ENCODE measurements at places on chromosomes 2 and 18.

DNA sequence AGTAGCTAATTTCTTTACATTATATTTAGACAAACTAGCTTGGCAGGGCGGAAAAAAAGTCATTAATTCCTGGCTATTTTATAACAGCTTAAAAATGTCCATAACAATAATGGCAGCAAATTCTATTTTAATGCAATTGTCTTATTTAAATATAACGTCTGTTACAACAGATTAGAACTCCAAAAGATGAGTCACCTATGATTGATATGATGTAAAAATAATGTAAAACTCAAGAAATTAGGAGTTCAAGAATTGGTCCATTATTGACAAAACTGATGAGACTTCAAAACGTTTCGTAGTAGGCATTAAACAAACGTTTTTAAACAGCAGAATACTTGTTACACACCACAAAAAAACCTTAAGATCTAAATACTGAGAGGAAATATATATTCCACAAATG is 2.7 kb downstream of the XPO1 start:
- no peak for DNase-seq

GRCh38 chr2:42092084-42092996 is 44.5 kb downstream of the PKDCC start:
- DNase-seq, result no peak

DNA sequence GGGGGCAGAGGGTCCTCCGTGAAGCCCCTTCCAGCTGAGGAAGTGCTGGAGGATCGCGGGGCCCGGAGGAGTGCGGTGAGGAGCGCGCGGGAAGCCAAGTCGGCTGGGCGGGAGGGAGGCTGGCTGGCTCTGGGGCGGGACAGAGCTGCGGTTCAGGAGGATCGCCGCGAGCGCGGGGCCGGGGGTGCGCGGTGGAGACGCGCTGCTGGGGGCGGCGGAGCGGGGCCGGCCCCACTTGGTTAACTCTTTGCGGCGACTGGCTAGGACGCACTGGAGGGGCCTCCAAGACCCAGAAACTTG is 464 bp downstream of the CYBRD1 start:
- DNase-seq, result no peak

DNA sequence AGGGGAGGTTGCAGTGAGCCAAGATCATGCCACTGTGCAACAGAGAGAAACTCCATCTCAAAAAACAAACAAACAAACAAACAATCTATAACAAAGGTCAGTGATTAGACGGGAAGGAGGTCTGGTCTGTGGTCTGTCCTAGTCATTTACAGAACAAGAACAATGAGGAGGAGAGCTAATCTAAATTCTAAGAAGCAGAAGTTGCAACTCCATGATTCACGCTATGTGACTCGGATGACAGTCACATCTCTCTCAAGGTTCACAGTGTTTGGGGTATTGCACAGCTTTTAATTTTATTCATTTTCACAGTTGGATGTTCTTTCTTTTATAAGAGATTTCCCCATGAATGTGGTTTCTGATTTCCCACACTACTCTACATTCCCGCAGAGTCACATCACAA is 218.7 kb upstream of the PIEZO2 start:
- DNase-seq, result no peak

GRCh38 chr18:74745633-74746403 is 148.1 kb downstream of the ZNF407 start:
- no peak for DNase-seq

GRCh38 chr2:43877782-43878464 is 39.2 kb downstream of the ABCG8 start:
- DNase-seq, result peak; percentile 34

DNA sequence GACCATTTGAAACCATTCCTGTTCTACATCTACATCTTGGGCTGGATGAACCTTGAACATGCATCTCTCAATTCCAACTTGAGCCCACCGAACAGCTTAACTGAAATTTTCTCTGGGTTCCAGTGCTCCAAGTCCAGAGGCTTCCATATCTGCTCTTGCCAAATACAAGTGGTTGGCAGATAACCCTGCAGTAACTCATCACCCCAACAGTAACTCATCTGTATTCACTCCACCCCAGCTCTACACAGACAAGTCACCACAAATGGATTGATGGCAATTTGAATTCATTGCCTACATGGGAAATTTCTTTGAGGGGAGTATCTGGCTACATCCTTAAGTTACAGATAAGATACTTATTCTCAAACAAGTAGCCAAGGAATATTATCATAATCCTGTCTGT is 502.4 kb upstream of the TNP1 start:
- DNase-seq, result no peak

DNA sequence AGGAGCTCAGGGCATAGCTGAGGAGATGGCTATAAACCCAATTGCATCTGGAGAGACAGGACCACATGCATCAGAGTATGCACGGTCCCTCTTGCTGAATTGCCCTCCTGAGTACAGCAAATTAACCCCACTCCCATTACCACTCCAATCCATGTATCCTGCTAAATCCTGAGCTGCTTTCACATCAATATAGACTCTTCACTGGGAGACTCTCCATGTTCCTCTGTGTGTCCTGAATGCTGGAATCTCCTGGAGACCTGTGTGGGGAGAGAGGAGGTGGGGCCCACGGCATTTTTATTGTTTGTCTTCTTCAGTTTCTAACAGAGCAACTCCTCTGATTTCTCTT is 41.6 kb downstream of the THNSL2 start:
- no peak for DNase-seq

DNA sequence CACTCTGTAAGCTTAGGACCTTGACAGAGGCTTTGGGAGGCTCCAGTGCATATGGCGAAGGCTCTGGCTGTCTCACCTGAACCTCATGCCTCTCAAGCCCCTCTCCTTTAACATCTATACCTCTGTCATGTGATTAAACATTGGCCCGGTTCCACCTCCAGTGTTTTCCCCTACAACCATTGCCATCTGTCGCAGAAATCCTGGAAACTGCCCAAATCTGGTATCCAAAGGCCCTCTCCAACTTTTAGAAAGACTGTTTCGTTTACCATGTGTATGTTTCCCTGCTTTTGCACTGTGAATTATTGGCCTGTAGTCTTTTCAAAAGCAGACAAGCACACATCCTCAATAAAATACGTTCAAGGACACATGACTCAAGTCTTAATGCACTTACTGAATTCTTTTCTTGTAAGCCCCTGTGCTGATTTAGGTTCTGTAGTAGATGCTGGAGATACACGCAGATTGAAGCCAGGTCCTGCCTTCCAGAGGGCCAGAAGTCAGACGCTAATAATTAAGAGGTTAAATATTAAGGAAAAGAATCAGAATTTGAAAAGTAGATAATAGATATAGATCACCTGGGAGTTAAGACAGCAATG is 386.4 kb upstream of the SLC14A2 start:
- no peak for DNase-seq

DNA sequence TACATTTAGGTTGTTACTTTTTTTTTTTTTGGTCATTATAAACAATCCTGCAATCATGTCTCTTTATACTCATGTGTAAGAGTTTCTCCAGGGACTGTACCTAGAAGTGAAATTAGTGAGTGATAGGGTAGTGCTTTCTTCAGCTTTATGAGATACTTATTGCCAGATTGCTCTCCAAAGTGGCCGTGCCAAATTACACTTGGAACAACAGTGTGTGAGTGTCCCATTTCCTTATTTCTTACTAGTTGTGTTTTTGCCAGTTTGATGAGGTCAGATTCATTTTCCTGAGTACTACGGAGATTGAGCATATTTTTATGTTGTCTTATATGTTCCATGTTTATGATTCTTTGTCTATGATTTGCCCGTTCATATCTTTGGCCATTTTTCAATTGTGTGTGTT is 39.2 kb downstream of the GALNT1 start:
- DNase-seq, result no peak

DNA sequence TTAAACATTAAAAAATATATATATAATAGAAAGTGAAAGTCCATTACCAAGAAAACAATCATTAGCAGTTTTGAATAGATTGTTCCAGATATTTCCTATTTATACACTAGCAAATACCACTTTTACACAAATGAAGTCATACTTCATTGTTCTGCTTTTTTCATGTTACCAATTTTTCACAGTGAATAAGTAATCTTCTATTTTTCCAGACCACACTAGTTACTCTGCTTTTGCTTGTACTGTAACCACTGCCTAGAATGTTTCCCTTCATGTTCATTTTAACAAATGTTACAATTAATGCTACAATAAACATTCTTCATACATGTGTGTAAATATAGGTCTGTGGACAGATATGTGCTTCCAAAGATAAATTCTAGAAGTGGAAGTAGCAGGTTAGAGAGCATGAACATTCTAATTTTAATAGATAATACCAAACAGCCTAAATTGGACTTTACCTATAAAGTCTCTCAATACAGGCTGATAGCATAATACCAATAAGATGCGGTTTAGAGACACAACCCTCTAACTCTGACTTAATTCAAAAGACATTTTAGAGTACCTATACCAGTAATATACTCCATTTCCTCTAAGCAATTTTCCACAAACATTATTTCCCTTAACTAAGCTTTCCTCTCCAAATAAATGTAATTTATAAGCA is 17.0 kb downstream of the ITSN2 start:
- no peak for DNase-seq

Data from activated naive CD4-positive, alpha-beta T cell (primary cell).